AML-193 (cell line): ENCODE measurements at places on chromosomes 3 and 15.

DNA sequence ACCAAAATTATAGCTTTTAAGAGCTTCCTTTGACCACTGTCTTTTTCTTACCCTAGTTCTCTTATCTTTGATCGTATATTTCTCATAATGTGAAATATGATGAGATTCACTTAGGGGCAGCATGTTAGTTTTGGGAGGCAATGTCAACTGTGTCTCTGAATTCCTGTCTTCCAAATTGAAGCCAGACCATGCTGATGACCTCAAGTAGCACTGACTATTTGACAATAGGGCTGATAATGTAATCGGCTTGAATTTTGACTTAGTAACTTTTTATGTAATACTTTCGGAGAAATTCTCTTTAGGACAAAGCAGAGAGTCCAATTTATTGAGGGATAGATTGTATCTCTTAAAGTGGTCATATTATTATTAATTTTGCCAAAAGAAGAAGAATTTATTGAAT, 295.4 kb upstream of the TPRG1 start:
- DNase-seq = no peak

DNA sequence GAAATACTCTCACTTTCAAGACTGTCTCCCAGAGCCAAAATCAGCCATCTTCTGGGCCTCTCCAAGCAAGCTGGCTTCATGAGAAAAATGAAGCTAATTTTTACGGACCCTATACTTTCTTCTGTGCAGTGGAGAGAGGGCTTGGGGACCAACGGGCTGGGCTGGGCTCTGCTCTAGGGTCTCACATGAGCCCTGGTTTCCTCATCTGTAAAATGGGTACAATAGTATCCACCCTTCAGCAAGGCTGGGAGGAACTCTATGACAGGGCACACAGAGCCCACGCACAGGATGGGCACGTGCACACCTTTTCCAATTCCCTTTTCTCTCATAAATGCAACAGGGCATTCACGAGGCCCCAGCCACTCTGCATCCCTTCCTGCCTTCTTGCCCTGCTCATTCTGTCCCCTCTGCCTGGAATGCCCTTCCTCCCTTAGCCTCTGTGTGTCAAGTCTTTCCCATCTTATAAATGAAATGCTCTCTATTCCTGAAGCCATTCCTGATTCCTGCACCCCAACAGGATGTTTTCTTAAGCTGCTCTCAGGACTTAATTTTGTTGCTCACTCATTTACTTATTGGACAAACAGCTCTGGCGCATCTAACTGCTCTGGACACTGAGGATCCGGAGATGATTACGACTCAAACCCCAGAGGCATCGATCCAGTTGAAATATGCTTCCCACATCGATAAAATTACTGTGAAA, 32.9 kb upstream of the SEC13 start:
- DNase-seq = no peak

- DNase-seq = no peak
These were observed 228.8 kb downstream of the DIPK2A start for GRCh38 chr3:144200466-144200865.

GRCh38 chr3:174342941-174343501, 516.1 kb upstream of the NAALADL2 start:
- DNase-seq = no peak

DNA sequence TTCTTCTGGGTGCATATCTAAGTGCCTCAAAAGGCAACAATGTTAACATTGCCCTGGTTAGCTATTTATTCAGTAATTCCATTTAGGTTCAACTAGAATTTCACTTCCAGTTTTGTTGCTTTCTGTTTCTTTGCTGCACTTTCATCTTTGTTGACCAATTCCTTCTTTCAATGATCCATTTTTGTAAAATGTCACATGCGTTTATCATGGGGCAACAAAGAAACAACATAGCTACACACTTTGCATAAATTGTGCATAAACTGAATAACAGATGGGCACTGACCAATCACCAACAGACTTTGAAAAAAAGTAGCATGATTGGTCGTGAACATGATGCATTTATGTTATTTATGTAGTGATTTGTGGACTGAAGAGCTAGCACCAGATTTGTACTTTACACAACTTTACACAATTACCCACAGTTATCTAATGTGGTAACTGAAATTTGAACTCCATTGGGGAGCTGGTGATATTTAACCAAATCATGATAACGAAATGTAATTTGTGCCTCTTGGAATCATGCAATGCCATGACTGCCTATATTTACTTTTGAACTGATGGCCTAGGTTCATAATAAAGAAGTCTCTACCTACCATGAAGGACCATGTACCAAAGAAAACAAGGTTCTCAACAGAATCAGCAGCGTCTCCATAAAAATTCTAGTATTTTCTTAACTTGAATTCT, 7.1 kb upstream of the CPOX start:
- DNase-seq = no peak

GRCh38 chr15:85692873-85693272, 101.9 kb downstream of the KLHL25 start:
- DNase-seq = no peak

- no peak for DNase-seq
These were observed 184.5 kb downstream of the FNDC3B start for GRCh38 chr3:172223870-172224269.

- DNase-seq = no peak
These were observed 196.8 kb upstream of the LPP start for GRCh38 chr3:187957165-187957581.

DNA sequence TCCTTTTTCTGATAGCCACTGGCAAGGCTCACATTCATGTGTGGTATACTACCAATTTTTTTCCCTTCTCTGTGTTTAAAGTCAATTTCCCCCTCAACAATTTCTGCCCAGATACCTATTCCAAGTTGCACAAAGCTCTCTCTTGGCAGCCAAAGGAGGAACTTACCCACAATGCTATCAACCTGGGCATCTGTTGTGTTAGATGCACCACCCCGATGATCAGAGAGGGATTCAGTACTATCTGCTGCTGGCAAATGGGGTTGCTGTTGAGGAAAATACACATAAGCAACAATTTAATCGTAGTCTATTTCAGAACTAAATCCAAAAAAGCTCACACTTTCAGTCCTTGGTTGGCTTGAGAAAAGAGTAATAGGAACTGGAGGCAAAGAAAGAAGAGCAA, 46.1 kb downstream of the AAGAB start:
- DNase-seq = no peak

GRCh38 chr15:89098281-89098680, 10.0 kb downstream of the ABHD2 start:
- DNase-seq = no peak

- peak; percentile 47 for DNase-seq
These were observed 11.5 kb downstream of the ETFA start for GRCh38 chr15:76299786-76300185.

DNA sequence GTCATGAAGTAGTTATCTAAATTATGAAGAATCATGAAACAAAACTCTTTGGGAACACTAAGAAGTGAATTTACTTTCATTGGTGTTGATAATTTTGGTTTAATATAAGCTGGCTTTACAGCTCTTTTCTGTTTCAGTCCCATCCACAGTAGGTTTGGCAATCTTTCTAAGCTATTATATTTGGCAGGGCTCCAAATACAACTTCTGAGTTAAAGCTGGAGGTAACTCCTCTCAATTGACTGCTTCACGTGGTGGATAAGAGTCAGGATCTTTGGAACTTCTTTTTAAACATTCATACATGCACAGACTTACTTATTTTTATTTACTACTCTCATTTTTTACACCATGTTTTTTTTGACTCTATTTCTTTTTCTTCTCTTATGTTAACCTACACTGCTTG, 106.5 kb upstream of the EPHA3 start:
- no peak for DNase-seq

DNA sequence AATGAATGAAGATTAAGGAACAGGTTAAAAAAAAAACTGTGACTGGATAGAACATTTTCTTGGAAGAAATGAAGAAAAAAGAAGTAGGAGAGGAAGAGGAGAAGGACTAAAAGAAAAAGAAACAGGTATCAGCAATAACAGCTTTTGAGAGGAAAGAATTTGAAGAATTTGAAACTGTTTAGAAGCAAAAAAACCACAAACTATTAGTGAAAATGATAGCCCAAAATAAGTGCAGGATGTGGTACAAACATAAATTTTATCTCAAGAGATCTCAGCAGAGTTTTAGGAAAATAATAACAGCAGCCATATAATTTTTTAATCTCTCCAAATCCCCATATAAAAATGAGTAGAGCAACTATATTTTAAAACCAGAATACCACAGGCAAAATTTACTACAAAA, 8.8 kb upstream of the A4GNT start:
- DNase-seq = no peak

- no peak for DNase-seq
These were observed 992.4 kb downstream of the NAALADL2 start for GRCh38 chr3:175851541-175851940.
